Activated CD8-positive, alpha-beta memory T cell treated with anti-CD3 and anti-CD28 coated beads for 1 hour (primary cell): ENCODE measurements at places on chromosomes 6 and 20.

GRCh38 chr20:35891375-35891774 lies 62.9 kb downstream of the SCAND1 start:
- DNase-seq, result no peak

DNA sequence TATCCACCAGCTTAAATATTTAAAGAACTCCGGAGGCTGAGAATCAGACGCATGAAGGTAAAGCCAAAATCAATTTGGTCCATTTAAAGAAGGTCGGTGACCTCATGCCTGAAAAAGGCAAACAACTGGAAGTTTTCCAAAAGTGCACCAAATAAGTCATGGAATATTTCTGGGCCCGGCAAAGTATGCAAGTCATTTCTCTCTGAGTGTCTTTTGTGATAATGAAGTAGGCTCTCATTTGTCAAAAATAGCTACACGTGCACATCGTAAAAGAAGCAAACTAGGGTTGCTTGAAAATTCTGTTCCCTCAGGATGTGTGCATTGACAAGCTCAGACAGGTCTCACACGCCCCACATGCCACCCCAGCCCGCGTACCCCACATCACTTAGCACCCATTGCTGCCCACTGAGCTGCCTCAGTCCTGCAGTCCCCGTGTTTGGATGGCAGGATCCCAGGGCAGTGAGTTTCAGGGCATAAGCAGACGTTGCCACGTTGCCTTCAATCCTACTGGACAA lies 20.5 kb upstream of the PYGB start:
- no peak for DNase-seq

GRCh38 chr20:57157106-57157691 lies 109.2 kb downstream of the BMP7 start:
- no peak for DNase-seq

DNA sequence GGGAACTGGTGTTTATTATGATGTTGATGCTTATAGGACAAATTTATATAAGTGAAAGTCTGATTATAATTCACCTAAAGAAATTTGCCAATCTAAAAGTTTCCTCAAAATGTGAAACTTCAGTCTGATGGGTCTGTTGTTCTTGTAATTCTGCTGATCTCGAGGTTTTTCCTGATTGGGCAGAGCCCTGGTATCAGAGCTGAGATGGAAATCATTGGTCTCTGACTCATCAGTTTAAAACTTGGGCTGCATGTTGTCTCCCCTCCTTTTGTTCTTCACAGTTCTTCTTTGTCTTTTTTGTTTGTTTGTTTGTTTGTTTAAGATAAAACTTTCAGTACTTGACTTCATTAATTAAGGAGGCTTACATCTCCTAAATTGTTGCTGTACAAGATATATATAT lies 5.9 kb downstream of the SMAP1 start:
- no peak for DNase-seq

DNA sequence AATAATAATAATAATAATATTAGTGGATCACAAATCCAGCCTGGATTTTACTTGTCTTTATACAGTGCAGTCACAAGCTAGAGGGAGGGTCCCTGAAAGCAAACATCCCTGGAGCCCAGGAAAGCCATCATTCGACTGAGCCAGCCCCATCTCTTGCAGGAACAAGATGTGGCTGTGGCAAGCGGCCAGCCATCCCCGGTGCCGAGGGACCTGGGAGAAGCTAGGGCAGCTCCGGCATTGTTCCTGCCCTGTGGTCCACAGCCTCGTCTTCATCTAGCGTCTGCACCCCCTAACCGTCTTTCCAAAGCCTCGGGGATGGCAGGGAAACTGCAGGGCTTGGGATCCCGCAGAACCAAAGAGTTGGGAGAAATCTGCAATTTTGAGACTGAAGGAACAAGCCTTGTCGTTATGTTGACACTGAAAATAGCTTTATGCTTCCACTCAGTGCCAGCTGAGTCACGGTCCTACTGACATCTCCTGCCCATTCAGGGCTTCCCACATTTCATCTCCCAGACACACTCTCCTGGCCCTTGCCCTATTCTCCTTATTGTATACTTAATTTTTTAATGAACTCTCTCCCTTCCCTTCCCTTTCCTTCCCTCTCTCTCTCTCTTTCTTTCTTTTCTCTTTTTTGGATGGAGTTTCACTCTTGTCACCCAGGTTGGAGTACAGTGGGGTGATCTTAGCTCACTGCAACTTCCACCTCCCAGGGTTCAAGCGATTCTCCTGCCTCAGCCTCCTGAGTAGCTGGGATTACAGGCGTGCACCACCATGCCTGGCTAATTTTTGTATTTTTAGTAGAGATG lies 62.5 kb upstream of the ZNFX1 start:
- DNase-seq, result no peak

DNA sequence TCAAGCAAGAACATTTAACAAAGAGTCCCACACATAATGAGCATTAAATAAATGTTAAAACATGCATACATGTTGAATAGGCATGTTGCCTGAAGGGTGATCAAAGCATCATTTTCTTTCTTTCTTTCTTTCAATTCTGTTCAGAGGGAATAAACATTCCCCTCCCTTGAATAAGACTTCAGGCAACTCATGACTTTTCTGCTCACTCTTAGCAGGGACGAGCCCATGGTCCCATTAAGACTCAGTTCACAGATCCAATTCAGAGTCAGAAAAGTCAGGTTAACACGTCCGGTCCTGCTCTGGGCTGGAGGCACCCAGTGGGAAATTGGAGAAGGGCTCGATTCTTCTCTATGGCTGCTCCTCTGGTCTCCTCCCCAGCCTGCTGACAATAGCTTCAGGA lies 181.7 kb downstream of the ZNF217 start:
- no peak for DNase-seq

DNA sequence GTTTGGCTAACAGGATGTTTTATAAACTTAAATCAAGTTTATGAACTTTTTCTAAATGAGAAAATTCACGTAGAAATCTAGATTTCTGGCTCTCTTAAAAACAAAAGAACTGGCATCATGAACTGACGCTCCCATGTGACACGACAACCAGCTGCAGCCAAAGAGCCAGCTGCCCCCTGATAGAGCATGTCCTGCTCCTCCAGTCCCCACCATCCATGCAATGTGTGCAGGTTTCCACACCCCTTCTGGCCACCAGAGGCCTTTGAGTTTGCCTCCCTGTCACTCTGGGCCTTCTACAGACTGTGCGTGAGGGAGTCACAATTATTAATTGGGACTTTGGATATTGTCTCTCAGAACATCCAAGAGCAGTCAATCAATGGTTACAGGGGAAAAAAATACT lies 1.6 kb upstream of the GPLD1 start:
- no peak for DNase-seq

DNA sequence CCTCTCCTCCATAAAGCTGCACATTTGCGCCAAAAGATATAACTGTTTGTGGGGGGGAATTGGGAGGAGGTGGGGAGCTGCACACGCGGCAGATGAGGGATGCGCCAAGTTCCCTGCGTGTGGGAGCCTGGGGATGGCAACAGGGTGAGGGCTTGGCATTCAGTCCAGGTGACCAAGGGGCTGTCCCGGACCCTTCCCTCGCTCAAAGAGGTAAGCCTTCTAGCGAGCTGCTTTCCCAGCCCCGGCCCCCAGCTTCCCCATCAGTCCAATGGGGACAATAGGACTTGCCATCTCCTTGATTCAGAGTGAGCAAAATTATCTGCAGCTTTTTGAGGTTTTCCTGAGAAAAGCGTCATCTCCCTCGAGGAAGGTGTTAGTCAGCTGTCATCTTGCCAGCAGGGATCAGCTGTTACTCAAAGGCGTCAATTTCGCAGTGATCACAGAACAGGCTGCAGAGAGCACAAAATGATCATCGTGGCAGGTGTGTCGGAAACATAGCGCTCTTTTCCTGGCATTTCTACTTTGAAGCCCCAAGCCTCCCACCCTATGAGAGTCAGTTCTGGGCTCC lies 21.3 kb downstream of the ZNF831 start:
- DNase-seq, result no peak

GRCh38 chr6:28343898-28344677 lies 5.7 kb upstream of the ZKSCAN3 start:
- DNase-seq, result no peak

GRCh38 chr6:1952740-1953360 lies 292.6 kb downstream of the GMDS start:
- DNase-seq, result no peak

DNA sequence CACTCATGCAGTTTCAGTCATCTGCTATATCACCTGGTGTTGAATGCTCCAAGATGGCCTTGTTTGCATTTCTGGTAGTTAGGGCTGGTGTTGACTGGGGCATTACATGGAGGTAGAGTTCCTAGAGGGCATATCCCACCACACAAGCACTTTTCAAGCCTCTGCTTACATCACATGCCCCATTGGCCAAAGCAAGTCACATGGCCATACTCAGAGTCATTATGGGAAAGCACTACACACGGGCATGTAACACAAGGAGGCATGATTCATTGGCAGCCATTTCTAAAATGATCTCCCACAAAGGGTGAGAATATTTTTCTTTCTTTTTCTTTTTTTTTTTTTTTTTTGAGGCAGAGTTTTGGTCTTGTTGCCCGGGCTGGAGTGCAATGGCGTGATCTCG lies 73.2 kb downstream of the TRMT6 start:
- no peak for DNase-seq

- DNase-seq, result no peak
Measured at GRCh38 chr20:32661820-32662528, 11.8 kb downstream of the C20orf203 start.

- DNase-seq, result no peak
Measured at GRCh38 chr6:50451826-50452400, 261.4 kb upstream of the TFAP2D start.

- no peak for DNase-seq
Measured at GRCh38 chr6:61887423-61887822, 398.6 kb downstream of the KHDRBS2 start.

DNA sequence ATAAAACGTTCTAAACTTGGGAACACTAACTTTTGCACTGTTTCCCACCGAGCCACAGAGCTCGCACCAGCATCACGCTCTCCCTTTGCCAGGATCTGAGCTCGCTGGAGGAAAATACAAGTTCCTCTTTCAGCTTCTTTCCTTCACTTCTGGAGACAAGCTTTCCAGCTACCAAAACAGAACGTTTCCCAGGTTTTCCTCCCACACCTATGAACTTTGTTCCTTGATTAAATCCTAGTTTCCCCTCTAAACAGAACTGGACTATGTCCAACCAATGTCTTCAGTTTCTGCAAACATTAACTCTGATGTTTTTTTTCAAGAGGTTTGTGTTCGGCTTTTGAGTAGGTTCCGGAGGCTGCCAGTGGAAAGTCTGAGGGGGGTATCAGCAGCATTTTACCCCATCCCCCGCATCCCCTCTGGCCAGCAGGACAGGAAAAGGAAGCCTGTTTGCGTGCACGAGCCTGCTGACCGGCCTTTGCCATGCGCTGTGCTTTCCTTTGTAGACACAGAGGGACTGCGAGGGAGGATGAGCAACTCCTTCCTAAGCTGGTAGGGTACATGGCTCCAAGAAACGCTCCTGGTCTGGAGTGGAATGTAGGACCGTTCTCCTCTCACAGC lies 135.5 kb downstream of the LY86 start:
- no peak for DNase-seq

- no peak for DNase-seq
Measured at GRCh38 chr20:49323622-49324238, 45.9 kb upstream of the ZNFX1 start.

DNA sequence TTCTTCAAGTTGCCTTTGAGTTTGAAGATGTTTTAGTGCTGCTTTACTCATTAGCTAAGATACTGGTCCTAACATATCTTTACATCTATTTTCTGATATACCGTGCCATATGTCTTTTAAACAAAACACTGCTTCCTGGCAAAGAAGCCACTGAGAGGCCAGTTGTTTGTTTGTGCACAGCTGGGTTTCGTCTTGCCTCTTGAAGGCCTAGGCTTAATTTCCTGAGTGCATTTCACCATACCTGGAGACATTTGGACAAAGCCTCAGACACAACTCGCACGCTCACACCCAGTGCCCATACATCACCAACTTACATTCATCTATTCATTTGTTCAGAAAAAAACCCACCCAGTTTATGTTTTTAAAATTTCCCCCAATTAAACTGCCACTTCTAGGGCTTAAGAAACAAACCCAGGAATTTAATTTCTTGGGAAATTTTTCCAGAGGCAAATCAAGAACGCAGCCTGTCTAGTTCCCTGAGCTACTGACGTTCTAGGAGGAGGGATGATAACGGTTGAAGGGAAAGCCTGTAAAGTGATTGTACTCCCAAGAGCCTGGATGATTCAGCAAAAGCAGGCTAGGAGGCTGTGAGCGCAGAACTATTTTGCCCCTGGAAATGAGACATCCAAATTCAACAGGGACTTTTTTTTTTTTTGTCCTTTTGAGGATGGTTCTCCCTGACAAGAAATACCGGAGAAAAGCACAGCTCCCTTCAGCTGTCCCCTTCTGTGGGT lies 77.7 kb downstream of the OLIG3 start:
- DNase-seq, result no peak

DNA sequence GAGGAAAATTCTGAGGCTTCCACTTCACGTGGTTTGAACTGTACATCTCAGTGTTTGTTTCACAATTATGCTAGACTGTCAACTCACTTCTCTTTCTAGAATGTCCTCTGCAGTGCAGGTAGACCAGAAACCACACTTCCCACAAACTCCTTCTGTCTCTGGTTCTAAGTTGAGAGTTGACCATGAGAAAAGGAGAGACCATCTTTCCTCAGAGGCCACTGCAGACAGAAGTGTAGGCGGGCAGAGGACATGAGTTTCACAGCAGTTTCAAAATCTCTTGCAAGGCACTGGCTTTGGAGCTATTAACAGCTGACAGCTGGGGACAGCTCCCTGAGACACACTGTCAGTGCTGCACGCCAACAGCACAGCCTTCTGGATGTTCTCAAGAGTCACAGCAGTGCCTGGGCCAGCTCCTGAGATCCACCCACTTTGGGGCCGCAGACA lies 55.4 kb upstream of the MOXD1 start:
- no peak for DNase-seq

- no peak for DNase-seq
Measured at GRCh38 chr6:17525637-17526036, 74.5 kb upstream of the FAM8A1 start.

- DNase-seq, result no peak
Measured at GRCh38 chr20:57034001-57034400, 232.4 kb downstream of the BMP7 start.

GRCh38 chr6:63475707-63476106 lies 96.6 kb upstream of the LOC128125822 start:
- DNase-seq, result no peak

GRCh38 chr6:131427434-131428058 lies 145.5 kb upstream of the ARG1 start:
- DNase-seq, result no peak

GRCh38 chr20:34771680-34772081 lies 53.8 kb downstream of the NCOA6 start:
- no peak for DNase-seq

GRCh38 chr6:83711958-83712357 lies 3.1 kb upstream of the SNAP91 start:
- DNase-seq, result no peak

- DNase-seq, result no peak
Measured at GRCh38 chr6:27726619-27727023, 185.6 kb downstream of the OR2B2 start.
